Suppressor macrophage treated with lipopolysaccharide for 1 hour (primary cell): ENCODE measurements at places on chromosomes 5 and 9.

DNA sequence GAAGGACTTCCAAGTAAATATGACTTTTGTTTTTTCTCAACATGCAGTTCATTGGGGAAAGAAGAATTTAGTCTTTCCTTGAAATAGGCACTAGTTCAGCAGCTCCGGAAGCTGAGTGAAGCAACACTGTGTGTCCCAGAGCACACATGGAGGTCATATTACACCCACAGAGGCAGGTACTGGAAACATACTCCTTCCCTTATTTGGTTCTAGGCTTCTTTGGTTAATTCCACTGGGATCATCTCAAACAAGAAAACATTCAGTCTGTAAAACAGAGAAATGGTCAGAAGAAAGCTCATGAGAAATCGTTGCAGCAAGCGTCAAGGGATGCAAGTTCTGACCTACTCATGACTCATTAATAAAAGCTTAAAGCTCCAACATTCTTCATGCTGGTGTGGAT is 175.1 kb upstream of the PCSK5 start:
- DNase-seq: no peak

DNA sequence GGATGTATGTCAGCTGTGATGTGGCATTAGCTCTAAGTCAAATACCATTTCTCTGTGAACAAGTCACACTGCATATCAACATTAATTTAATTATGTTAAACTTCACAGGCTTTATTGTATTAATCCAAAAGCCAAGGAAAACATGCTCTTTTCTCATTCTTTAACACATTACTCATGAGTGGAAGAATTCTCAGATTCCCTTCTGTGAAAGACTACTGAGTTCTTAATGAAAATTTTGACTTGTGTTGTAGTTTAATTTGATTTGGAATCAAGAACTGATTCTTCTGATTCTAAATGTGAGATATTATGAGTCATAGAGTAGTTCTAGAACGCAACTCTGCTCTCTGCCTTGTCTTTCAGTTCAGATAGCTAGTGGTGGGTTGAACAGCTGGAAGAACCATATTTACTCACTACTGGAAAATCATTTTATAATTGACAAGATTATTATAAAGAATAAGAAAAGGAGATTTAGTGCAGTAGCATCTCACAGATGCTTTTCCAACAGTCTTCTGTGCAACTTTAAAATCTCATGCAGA is 90.6 kb downstream of the VCAN start:
- no peak for DNase-seq

GRCh38 chr5:38367410-38367809 is 109.1 kb downstream of the EGFLAM start:
- DNase-seq: no peak

GRCh38 chr5:170390472-170390871 is 1.3 kb upstream of the KCNMB1 start:
- DNase-seq: no peak

DNA sequence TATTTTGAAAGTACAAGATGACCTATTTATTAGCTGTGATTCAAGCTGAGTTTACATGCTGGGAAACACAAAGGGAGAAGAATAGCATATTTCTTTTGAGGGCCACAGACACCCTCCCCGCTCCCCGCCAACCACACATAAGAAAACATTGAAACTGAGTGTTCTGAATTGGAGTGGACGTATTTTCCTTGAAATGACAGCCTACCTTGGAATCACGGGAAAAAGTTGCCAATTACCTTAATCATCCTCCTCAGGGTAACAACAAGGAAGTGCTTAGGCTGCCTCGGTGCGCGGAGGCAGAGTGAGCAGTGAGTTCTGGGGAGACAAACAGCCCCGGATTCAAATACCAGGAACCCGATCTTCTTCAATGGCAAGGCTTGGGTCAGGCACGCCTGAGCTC is 31.4 kb downstream of the CFAP77 start:
- no peak for DNase-seq

DNA sequence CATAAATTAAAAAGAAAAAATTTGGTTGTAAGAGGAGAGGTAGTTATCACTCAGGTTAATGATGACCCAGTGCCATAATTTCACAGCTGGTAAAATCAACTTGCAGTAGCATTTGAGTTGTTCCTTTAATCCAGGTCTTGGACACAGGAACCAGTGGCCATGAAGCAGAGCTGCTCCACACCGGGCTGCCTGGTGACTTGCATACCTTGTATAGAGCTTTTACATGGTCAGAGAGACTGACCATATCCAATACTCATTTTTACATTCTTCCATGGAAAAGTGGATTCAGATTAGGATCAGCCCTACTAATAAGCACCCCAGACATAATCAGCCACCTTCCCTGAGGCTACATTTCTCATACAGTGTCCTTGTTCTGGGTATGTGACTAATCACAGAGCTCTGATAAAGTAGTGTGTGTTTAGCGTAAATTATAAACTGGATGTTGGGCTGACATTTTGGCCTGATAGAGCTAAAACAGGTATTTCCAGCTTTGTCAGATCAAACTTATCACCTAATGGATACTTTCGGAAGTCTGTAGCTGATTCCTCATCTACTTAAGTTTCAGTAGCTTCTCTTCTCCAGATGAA is 77.0 kb upstream of the ZSWIM6 start:
- DNase-seq: no peak

- DNase-seq: peak; percentile 45
Observed at GRCh38 chr5:135309391-135310327, 89.4 kb downstream of the MACROH2A1 start.

DNA sequence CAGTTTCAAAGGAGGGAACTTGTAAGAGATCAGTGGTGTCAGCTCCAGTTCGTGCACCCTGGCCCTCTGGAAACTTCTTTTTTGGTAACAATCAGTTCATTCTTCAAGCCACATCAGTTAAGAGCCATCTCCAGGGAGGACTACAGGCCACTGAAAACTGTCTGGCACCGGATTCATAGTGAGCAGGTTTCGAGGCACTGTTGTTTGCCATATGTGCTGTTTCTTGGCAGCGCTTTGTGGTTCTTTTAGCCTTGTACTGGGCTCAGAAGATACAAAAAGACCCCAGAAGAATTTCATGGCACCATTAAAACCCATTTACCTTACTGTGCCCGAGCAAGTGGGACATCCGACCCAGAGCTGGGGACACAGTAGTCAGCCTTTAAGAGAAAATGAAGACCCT is 68.5 kb downstream of the OTULIN start:
- no peak for DNase-seq

DNA sequence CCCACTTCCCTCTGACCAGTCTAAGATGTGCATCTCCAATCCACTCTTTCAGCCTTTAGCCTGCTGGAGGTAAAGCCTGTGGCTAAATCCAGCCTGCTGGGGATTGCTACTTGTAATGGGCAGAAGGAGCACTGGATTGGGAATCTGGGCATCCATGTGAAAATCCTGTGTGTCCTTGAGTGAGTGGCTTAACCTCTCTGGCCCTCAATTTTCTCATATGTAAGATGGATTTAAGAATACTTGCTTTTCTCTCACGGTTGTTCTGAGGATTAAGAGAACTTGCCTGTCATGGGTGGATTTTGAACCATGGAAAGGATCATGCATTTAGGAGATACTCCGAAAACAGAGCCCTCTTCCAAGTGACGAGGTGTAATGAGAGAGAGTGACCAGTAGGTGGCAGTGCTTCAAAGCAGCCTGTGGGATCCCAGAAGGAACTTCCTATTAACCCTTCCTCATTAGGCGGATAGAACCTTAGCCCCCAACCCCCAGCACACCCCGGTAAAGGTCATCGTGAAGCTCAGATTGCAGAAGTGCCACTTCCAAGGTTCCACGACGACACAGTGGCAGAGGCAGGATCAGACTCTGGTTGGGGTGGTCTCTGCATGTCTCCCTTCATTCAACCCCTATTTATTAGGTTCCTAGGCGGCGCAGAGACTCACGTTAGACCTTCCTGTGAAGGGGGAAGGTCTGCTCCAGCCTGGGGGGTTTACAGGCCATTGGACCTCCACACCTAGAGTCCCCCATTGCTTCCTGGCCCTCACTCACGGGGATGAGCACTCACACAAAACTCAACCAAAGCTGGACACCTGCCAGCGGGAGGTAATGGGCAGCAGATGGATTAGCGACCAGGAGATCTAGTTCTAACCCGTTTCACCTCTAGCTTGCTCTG is 68.7 kb upstream of the ZNF618 start:
- DNase-seq: peak; percentile 73

DNA sequence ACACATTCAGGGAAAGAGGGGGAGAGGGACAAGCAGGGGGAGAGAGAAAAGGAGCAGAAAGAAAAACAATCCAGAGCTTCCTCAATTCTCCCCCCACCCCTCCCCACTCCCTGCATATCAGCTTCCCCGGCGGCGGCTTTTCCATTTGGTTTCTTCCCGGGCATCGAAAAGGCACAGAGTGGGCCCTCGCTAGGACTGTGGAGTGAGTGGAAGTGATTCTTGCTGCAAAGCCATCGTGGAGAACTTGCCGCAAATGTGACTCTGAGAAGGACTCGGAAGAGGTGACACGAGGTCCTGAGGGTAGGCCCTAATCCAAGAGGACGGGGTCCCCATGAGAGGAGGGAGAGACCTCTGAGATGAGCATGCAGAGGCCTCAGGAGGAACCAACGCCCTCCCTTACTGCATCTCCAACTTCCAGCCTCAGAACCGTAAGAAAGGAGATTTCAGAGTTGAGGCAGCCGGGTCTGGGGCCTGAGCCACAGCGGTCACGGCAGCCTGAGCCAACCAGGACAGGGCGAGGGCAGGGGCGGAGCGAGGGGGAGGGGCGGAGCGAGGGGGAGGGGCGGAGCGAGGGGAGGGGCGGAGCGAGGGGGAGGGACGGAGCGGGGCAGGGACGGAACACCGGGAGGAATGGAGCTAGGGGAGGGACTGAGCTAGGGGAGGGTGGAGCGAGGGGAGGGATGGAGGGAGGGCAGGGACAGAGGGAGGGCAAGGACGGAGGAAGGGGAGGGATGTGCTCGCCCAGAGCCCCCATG is 21.2 kb upstream of the SARDH start:
- DNase-seq: no peak

DNA sequence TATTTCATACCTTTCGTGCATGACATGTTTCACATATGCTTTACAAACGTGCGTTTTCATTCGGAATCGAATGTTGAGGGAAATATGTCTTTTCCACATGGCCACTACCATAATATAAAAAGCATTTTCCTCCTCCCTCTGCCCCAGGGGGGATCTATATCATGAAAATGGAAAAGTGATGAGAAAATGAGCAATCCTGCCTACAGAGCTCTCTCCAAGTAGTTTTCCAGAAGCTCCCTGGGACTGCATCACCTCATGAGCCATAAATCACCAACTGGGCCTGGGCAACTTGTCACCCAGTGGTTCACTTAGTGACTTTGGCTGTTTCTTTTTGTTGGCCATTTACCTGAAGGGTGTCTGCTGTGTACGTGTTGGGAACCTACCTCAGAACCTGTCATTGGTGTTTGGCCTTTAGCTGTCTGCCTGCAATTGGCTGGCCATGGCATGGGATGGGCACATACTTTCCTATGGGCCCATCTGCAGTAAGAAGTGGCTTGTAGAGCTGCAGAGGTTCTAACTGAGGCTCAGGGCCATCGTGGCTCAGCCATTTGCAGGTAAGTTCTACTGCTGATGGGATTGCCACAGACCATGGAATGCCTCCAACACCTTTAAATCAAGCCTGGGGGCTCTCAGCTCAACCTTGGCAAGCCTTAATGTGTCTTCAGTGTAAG is 9.5 kb upstream of the TIFAB start:
- DNase-seq: no peak

DNA sequence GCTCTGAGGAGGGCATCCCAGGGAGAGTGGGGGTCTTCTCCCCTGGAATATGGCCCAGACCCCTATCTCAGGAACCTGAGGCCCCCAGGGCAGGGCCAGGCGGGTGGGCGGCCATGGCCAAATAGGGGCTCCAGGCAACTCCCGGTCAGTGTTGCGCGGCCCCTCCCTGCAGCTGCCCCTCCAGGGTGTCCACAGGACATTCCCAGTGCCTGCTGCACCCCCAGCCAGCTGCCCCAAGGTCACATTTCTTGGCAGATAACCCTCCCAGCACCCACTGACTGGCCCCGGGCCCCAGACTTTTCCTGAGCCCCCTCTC is 53.6 kb upstream of the EGFL7 start:
- no peak for DNase-seq

DNA sequence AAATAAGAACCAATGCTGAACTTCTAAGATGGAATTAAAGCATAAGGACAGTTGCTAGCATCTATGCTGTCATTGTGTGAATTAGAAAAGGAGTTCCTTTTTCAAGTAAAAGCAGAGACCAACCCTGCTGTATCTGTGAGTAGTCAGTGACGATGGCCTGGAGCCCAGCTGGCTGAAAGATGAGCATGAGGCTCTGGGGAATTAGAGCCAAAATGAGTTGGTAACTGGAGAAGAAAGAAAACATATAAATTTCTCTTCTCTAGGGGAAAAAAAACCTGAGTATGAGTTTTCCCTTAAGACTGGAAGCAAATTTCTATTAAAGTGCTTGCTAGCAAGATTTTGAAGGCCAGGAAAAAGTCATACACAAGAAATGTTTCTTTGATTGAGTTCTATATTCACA is 1.6 kb upstream of the SPZ1 start:
- no peak for DNase-seq

DNA sequence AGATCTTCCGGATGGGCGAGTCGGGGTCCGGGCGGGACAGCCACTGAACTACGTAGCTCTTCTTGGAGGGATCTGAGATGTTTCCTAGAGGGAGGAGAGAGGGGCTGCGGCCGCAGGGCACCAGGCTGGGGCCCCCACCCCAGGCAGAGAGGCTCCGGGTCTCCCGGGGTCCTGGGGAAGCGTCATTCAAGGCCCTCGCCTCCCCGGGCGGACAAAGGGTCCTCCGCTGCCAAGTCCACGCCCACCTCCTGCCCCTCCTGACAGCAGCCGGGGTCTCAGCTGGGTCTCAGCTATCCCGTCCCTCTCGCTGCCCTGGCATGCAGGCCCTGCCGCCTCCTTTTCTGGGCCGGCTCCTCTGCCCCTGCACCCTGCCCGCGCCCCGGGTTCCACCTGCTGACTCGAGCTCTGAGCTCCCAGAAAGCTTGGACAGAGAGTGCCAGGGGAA is 61.5 kb downstream of the ZNF354C start:
- DNase-seq: no peak

DNA sequence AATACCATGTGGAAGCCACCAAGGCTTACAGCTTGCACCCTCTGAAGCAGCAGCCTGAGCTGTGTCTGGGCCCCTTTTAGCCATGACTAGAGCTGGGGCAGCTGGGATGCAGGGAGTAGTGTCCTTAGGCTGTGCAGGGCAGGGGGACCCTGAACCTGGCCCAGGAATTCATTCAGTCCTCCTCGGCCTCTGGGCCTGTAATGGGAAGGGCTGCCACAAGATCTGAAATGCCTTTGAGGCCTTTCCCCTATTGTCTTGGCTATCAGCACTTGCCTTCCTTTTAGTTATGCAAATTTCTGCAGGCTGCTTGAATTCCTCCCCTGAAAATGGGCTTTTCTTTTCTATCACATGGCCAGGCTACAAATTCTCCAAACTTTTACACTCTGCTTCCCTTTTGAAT is 9.0 kb downstream of the GPR150 start:
- DNase-seq: peak; percentile 51
